Stimulated activated CD4-positive, alpha-beta T cell treated with anti-CD3 and anti-CD28 coated beads, TNF-alpha, amount 100 ng/mL, for 48 hours (primary cell): ENCODE measurements at places on chromosomes 7 and 10.

- no peak for DNase-seq
Observed at GRCh38 chr7:50226669-50227068, 77.8 kb upstream of the IKZF1 start.

- no peak for DNase-seq
Observed at GRCh38 chr10:119478811-119479341, 63.6 kb downstream of the RGS10 start.

DNA sequence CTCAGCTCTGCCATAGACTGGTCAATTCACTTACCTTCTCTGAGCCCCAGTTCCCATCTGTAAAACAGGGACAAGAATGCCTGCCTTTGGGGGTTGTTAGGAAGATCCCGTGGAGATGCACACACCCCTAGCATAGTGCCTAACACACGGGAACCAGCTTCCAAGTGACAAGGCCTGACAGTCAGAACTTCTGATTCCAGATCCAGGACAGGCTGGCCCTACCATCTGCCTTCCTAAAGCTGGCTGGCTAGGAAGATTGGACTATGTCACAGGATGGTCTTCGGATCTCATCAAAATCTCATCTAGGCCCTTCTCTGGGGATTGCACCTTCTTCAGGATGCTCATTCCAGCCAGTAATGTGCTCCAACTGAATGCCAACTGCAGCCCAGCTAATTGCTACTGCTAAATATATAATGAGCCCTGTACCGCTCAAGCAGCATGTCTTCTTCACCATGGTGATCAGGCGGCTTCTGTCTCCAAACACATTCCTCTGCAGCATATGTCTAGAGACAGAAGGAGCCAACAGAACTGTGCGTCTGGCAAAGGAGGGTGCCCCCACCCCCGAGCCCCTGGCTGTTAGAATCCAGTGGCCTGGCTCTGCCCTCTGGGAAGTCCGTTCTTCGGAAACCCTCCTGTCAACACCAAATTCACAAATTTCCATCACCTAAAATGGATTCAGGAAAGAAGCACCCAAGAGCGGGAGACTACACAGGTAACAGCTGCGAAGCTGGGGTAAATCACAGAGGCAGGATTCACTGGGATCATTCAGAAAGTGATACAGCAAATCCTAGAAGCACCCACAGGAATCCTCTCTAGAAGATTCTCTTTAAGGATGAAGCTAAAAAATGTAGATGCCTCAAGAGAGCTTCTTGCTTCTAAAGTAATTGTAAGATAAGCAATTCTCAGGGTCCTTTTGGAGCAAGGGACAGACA is 142.1 kb upstream of the EEPD1 start:
- no peak for DNase-seq

DNA sequence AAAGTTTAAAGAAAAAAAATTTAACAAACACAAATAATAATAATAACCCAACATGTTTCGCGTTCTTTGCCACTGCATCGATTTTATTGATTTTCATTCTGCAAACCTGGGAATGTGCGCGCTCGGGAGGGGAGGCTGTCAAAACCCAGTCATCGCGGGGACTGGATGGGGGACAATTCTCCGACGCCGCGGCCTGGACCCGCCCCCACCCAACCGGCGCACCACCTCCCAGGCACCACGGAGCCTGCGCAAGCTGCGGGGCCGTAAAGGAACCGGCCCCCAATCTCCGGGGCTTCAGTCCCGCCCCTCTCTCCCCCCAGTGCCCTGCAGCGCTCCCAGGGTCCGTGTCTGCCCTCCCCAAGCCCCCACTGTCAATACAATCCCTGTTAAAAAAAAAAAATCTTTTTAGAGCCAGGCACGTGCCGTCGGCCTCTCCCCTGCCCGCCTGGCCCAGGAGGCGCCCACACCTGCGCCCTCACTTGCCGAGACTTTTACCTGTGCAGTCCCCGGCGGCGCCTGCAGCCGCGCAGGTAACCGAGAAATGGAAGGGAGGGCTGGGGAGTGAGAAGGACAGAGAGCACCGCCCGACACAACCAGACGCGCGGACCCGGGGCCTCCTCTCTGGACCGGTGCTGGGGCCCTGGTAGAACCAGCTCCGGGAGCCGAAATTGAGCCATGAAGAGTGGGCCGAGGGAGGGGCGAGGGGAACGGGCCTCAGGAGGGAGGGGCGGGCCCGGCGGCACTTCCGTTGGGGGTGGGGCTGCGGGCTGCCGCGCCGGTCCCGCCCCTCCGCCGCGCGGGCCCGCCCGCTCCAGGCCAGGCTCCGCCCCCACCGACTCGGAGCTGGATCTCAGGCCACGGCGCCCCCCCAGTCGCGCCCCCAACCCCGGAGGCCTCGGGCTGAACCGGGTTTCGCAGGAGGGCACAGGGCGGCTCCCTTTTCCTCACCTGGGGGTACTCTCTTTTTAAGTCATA is 7.6 kb upstream of the ZNF503 start:
- no peak for DNase-seq

DNA sequence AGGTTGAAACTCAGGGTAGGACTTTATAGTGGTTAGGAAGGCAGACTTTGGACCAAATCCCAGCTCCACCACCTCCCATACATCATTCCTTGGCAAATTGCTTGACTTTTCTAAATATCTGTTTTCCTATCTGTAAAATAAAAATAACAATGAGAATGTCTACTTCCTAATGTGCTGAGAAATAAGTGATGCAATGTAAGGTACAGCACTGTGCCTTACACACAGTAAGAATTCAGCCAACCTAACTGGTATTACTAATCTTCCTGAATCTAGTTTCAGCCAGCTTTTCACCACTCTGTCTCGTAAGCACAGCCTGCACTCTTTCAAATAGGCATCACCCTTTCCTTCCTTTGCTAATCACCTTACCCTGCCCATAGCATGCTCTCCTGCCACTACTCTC is 9.7 kb downstream of the PRLHR start:
- no peak for DNase-seq

DNA sequence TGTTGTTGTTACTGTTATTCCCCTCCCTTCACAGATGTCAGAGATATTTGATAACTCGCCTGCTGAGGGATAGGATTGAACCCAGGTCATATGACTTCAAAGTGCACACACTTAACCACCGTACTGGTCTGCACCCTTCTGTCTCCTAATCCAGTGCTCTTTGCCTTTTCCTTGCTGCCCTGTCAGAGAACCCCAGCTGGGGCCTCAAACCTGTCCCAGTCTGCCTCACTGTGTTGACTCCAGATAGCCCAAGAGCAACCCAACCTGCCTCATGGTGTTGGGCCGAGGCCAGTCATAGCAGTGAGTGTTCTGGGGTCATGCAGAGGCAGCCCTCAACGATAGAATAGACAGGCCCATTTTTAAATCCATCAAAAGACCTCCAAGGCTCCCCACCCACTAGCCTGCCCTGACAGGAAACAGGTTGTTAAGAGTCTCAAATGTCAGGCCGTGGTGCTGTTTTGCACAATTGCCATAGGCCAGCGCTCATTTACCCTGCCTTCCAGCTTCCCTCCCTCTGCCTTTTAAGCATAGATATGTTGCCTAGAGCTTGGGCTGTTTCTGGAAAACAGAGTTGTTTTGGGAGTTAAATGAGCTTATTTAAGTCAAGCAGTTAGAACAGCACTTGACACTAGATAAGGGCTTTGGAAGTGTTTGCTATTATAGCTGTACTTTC is 37.0 kb upstream of the PDCD4 start:
- DNase-seq = no peak

GRCh38 chr7:52857367-52857766 is 178.1 kb upstream of the POM121L12 start:
- DNase-seq = no peak

GRCh38 chr10:132541601-132542011 is 4.0 kb downstream of the INPP5A start:
- DNase-seq = no peak

DNA sequence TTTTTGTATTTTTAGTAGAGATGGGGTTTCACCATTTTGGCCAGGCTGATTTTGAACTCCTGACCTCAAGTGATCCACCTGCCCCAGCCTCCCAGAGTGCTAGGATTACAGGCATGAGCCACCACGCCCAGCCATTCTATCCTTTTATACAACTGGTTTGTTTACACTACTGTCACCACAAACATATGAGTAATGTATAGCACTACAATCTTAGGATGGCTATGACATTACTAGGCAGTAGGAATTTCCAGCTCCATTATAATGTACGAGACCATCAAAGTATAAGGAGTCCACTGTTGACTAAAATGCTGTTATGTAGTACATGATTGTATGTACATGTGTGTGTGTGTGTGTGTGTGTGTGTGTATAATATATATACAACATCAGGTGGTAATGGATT is 1126.1 kb upstream of the LRRN3 start:
- DNase-seq = no peak

- DNase-seq = no peak
Observed at GRCh38 chr7:23346316-23346715, 47.2 kb downstream of the MALSU1 start.

- DNase-seq = no peak
Observed at GRCh38 chr7:138919911-138920310, 61.3 kb downstream of the KIAA1549 start.

DNA sequence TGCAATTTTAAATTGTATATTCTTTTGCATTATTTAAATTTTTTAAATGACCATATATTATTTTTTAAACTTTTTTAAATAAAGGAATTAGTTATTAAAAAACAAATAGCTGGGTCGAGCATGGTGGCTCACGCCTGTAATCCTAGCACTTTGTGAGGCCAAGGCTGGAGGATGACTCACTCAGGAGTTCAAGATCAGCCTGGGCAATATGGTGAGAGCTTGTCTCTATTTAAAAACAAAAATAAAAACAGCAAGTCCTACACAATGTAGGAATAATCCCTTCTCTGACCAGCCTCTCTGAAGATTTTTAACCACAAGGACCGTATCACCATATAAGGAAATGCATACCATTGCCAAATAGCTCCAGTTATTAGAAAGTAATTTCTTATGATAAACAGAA is 19.6 kb downstream of the NOC3L start:
- no peak for DNase-seq

DNA sequence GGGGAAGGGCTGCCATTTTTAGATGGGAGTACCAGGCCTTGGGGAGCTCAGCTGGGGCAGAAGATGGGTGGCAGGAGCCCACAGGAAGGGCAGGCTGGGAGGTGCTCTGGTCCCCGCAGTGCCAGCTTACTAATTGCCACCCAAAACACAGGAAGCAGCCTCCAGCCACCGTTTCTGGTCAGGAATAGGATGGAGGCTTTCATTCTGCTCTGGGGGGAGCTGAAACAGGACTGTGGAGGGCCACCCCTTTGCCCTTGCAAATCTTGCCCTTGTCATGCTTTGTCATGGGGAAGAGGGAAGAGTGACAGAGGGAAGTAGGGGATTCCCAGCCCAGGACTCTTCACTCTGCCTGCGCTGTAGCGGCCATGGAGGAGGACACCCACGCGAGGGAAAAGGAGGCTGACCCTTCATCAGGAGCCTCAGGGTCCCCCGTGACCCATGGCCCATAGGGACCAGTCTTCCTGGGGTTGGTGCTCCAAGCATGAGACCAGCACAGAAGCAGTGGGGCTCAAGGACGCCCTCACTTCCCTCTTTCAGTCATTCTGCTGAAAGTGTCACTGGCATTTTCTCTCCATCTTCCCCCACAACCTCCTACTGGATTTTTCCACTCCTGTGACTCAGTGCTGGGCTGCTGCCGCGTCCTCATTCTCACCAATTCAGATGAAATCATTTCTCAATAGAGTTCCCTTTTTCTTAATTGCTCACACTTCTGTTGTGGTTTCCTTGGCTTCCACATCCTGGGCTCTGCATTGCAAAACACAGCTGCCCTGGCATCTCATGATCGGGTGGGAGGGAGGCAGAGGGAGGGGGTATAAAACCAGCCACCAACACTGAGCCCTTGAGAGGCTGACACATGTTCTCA is 61.9 kb downstream of the MKI67 start:
- DNase-seq = peak; percentile 65

- no peak for DNase-seq
Observed at GRCh38 chr10:1287487-1287886, 231.3 kb downstream of the WDR37 start.

DNA sequence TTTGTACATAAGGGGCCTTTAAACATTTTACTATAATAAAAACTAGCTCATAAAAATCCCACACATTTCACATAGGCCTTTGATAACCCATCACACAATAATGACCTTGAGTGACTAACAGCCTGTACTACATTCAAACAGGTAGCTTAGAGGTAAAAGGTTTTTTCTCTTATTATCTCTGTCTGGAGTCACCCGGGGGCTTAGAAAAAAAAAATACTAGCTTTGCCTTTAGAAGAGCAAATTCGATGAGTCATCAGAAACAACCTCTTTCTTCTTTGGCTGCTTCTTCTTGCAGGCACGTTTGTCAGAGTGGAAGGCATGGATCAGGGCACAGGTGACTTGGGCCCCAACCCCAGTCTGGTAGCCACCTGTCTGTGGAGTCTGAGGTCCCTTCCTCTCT is 43.4 kb upstream of the ADO start:
- DNase-seq = no peak

DNA sequence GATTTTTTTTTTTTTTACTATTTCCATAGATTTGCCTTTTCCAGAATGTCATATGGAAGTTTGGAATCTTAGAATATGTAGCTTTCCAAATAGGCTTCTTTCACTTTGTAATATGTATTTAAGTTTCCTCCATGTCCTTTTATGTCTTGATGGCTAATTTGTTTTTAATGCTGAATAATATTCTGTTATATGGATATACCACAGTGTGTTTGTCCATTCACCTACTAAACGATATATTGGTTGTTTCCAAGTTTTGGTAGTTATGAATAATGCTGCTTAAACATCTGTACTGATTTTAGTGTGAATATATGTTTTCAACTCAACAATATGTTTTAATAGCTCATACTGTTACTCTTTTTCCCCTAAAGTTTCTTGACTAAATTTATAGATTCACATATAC is 669.8 kb upstream of the PCDH15 start:
- no peak for DNase-seq

DNA sequence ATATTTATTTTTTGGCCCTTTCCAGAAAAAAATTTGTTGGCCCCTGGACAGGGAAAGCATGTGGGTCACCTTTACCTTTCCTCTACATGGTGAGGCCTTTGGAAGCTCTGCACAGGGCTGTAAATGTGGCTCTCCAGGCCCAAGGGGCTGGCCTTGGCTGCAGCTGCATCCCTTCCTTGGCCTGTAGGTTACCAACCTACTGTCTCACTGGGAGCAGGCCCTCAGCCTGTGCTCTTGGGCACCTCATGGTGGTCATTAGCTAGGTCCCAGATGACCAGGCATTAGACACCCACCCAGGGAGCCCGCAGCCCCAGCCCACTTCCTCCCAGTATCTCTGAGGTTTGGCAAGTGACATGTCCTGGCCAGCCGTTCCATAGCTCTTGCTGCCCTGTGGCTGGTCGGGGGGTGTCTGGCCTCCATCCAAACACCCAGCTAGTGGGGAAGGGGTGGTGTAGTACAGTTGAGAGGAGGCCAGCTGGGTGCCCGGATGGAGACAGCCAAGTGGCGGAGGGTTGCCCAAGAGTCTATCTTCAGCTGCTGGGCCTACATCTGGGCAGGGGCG is 7.1 kb upstream of the CPA5 start:
- DNase-seq = no peak

DNA sequence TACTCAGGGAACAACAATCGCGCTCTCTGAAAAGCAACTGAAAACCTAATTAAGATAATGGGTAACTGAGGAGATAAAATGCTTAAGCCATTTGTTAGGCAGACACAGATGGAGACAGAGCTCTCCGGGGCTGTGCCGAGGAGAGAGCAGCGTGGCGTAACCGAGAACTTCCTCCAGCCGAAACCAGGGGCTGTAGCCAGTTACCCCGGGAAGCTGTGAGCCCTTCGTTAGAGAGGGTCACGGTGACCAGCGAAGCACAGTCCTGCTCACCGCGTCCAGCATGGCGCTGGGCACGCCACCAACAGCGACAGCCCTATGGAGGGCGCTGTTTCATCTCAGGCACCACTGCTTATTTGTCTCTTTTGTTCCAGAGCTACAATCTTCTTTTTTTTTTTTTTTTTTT is 16.1 kb downstream of the PAPOLB start:
- DNase-seq = no peak
